Prostate gland (tissue), 2 donors: ENCODE measurements at places on chromosomes 7 and 10.

GRCh38 chr10:2619472-2619871 is 447.9 kb upstream of the PFKP start:
- DNase-seq = no peak

DNA sequence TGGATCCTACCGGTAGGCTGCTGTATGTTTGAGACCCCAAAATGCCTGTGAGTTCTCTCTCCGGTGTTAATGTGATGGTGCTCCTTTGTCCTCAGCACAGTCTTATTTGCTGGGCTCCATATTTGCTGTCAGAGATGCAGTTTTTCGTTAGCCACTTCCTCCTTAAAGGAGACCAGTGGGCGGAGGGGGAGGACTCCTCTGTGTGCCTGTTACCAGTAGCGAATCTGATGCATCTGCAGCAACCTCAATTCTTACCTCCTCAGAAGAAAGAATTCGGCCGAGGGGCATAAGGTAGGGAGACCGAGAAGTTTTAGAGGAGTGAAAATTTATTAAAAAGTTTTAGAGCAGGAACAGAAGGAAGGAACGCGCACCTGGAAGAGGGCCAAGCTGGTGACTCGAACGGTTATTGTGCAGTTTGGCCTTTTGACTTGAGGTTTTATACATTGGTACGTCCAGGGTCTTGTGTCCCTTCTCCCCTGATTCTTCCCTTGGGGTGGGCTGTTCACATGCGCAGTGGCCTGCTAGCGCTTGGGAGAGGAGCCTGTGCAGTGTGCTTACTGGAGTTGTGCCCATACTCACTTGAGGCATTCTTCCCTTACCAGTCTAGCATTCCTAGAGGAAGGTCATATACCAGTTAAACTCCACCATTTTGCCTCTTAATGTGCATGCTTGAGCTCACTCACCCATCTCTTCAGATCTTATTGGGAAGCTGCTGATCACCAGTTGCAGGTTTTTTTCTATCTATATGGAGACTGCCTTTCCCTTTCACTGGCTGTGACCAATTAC is 49.5 kb downstream of the GNAI1 start:
- DNase-seq = no peak

- no peak for DNase-seq
Measured at GRCh38 chr10:42975558-42976340, 101.1 kb upstream of the RET start.

DNA sequence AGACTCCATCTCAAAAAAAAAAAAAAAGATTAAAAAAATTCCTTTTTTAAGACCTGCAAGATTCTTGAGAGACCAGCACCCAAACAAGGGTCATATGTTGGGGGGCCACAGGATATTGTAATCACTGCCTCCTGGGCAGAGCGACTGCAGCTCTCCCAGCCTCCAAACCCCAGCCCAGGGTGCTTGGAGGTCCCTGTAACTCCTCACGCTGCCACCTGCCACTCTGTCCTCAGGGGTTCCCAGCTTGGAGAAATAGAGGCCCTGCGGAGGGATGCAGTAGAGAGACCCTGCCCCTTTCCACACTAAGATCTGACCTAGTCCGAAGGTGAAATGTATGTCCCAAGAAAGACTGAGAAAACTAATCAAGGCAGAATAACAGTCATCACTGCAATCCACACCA is 343.7 kb downstream of the GRID1 start:
- no peak for DNase-seq
